ENCODE measurements at places on chromosomes 2 and 18. TPM values are rescaled to one million over a fixed set of nuclear protein-coding genes. Genes with fewer than 3 reads are reported as not detected.

The DNAH7 gene
- 1.3 TPM for total RNA-seq

The CD226 gene
- total RNA-seq = 1.4 TPM

The C1GALT1C1L gene
- 0.39 TPM for total RNA-seq

The GMPPA gene
- total RNA-seq = 62.8 TPM

The IL1F10 gene
- total RNA-seq = not detected

The HMSD gene
- total RNA-seq = 0.78 TPM

The FBXO48 gene
- 0.65 TPM for total RNA-seq

The CHRND gene
- total RNA-seq = not detected

The DLGAP1 gene
- under 0.01 TPM for total RNA-seq

The MAP4K3 gene
- total RNA-seq = 24.3 TPM

The SLC9A4 gene
- total RNA-seq = not detected

The C2orf80 gene
- not detected for total RNA-seq

The FASTKD1 gene
- total RNA-seq = 5.8 TPM

The CDH2 gene
- total RNA-seq = 21.9 TPM

The C2orf81 gene
- total RNA-seq = 2.1 TPM

The YWHAQ gene
- 358 TPM for total RNA-seq

The PIGN gene
- total RNA-seq = 14.2 TPM

The POTEI gene
- not detected for total RNA-seq

The PREB gene
- total RNA-seq = 53.0 TPM

The UGT1A8 gene
- not detected for total RNA-seq

The CCL20 gene
- total RNA-seq = 14.0 TPM

The QPCT gene
- 24.2 TPM for total RNA-seq

The DSG3 gene
- not detected for total RNA-seq
